ENCODE measurements at places on chromosomes 13 and 19. TPM values are rescaled to one million over a fixed set of nuclear protein-coding genes. Genes with fewer than 3 reads are reported as not detected.

DNA sequence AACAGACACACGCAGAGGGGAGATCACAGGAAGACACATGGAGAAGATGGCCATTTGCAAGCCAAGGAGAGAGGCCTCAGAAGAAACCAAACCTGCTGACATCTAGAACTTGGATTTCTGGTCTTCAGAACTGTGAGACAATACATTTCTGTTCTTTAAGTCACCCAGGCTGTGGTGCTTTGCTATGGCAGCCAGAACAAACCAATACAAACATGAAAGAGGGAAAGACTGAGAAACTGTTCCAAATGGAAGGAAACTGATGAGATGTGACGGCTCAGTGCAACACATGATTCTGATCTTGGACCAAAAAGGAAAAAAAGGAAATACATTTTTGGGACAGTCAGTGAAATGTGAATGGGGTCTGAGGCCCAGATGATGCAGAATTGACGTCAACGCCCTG is 30.2 kb upstream of the SACS start:
- DNase-seq = peak; percentile 42
- peaks cover 12% of the 10 kb centered on the region for H3K36me3 ChIP-seq
- no peak overlapping the region for H3K4me3 ChIP-seq
- H3K4me1 ChIP-seq = peaks cover 56% of the 10 kb centered on the region

CAPN12 gene
- not detected for total RNA-seq

GRCh38 chr19:588093-588740 is 1.5 kb upstream of the HCN2 start:
- H3K27ac ChIP-seq = peak overlapping the region; percentile 52
- peaks cover 13% of the 10 kb centered on the region for H3K27me3 ChIP-seq
- no peak overlapping the region for H3K4me3 ChIP-seq
- peak; percentile 88 for DNase-seq
- H3K4me1 ChIP-seq = peaks cover 17% of the 10 kb centered on the region
- no peaks in the 10 kb centered on the region for H3K36me3 ChIP-seq

GRCh38 chr19:11984986-11985385 is 20.1 kb downstream of the ZNF763 start:
- peaks cover 14% of the 10 kb centered on the region for H3K36me3 ChIP-seq
- H3K4me3 ChIP-seq = no peak overlapping the region
- no peaks in the 10 kb centered on the region for H3K27me3 ChIP-seq
- DNase-seq = no peak
- H3K27ac ChIP-seq = no peak overlapping the region
- peaks cover 12% of the 10 kb centered on the region for H3K4me1 ChIP-seq

DNA sequence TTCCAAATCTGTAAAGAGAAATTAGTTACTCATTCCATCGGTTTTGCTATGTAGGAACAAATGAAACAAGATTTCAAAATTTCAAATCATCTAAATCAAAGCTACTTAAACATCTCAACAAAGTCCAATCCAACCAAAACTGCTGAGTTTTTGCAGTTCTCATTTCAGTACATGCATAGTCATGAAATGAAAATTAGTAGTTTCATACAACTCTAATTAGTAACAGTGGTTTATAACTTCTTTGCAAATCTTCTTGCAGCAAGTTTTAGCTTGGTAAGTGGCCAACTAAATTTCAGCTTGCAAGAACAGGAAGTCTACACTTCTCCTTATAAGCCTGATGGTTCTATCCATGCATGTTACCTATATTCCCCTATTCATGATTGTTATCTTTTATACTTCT is 75.6 kb downstream of the SPRY2 start:
- H3K27ac ChIP-seq = no peak overlapping the region
- H3K4me1 ChIP-seq = 0 out of 2 replicates have a peak, but pooled peaks cover 5% of the 10 kb centered on the region
- DNase-seq = no peak
- no peak overlapping the region for H3K4me3 ChIP-seq

- no peak overlapping the region for H3K27ac ChIP-seq
- no peaks in the 10 kb centered on the region for H3K36me3 ChIP-seq
- peaks cover 15% of the 10 kb centered on the region for H3K4me1 ChIP-seq
- H3K27me3 ChIP-seq = no peaks in the 10 kb centered on the region
Observed at GRCh38 chr13:82698941-82699340, 1183.3 kb downstream of the SLITRK1 start.

SMIM44 gene
- not detected for total RNA-seq

GRCh38 chr13:74325106-74325505 is 190.9 kb upstream of the KLF12 start:
- H3K4me3 ChIP-seq = peak overlapping the region; percentile 59
- H3K36me3 ChIP-seq = no peaks in the 10 kb centered on the region
- H3K27ac ChIP-seq = no peak overlapping the region
- peaks cover 5% of the 10 kb centered on the region for H3K27me3 ChIP-seq
- H3K4me1 ChIP-seq = peaks cover 9% of the 10 kb centered on the region
- DNase-seq = peak; percentile 37

LRRC8E gene
- 6.8 TPM for total RNA-seq

BEST2 gene
- total RNA-seq = 0.09 TPM

- H3K4me3 ChIP-seq = no peak overlapping the region
- peaks cover 5% of the 10 kb centered on the region for H3K36me3 ChIP-seq
- H3K27me3 ChIP-seq = peaks cover 5% of the 10 kb centered on the region
- DNase-seq = no peak
Observed at GRCh38 chr13:105937451-105937850, 598.0 kb downstream of the EFNB2 start.

DNA sequence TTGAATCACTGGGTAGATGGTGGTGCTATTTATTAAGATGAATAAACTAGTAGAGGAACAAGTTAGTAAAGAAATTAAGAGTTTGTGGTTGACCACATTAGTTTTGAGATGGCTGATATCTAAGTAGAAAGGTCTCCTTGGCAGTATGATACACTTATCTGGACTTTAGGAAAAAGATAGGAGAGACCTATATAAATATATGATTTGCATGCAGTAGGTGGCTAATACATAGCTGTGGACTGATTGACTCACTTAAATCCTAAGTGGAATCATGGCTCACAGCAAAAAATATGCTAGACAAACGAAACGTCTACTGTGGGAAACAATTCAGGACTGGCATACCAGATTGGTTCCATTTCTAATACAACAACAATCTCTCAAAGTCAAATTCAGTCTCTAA is 92.0 kb downstream of the CAB39L start:
- H3K27ac ChIP-seq = peak overlapping the region; percentile 75
- peak overlapping the region; percentile 52 for H3K4me3 ChIP-seq
- peaks cover 11% of the 10 kb centered on the region for H3K36me3 ChIP-seq
- H3K4me1 ChIP-seq = peaks cover 57% of the 10 kb centered on the region

DNA sequence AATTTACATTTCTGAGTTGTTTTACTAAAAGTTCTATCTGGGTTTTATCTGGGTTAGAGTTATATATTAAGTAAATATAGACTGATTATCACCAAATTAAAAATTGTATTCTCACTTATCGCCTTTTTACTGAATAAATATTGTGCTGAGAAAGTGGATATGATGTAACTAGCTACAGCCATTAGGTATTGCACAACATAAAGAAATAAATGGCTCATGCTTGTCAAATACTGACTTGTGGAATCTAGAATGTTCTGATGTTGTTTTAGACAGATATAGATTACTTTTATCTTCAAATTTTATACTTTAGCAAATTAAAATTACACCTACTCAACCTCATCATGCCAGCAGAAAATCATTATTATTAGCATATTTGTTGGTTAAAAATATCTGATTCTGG is 1277.1 kb upstream of the MIR17HG start:
- no peak overlapping the region for H3K27ac ChIP-seq
- no peaks in the 10 kb centered on the region for H3K27me3 ChIP-seq
- no peak for DNase-seq
- no peaks in the 10 kb centered on the region for H3K4me1 ChIP-seq
- H3K36me3 ChIP-seq = no peaks in the 10 kb centered on the region

DNA sequence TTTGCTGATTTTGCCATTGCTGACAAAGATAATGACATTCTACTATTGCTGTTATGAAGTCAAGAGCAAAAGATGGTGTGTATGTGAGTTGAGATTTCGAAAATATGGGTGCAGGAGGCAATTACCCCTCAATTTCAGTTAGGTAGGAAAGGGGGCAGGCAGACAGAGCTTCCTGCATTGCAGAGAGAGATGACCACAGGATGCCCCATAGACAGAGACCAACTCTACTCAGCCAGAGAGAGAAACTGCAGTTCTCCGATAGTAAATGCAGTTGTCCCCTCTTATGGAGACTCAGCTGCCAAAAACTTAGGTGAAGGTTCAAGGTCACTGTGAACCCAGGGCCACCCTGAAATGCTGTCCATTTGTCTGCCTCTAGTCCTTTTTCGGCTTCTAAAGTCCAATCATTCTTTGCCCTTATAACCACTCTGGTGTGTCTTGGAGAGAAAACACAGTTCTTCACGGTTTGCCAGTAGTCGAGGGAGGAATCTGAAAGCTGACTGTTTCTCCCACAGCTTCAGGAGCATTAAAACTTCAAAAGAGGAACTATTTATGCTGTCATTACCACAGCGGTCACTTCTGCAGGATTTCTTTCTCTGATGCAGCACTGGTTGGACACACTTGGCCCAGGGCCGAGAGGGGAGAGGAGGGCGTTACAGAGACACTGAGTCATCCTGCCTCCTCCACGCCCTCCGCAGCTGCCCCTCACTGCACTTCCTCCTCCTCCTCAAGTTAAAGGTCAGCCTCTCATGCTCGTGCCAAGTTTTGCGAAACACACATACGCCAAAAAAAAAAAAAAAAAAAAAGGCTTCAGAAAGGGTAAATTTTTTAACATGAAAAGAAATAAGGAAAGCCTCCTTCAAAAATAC is 264.3 kb downstream of the FOXO1 start:
- peaks cover 7% of the 10 kb centered on the region for H3K36me3 ChIP-seq
- H3K4me3 ChIP-seq = peak overlapping the region; percentile 78
- peaks cover 58% of the 10 kb centered on the region for H3K4me1 ChIP-seq
- H3K27ac ChIP-seq = peak overlapping the region; percentile 85
- peak; percentile 96 for DNase-seq

DNA sequence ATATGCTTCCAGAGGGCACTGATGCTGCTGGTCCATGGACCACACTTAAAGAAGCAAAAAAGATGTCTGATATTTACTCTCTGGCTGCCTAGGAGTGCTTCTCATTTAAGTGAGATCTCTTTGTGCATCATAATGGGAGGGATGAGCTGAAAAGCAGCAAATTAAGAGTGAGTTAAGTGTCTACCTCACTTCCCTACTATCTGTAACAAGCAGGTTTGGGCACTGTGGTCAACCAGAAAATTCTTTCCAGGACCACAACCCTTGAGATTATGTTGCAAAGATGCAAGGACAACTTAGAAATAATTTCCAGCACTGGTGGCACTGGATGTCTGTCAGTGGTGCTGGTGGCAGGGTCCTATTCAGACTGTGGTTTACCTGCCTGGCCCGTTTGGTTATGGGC is 52.1 kb upstream of the USPL1 start:
- H3K4me1 ChIP-seq = peaks cover 32% of the 10 kb centered on the region
- no peaks in the 10 kb centered on the region for H3K36me3 ChIP-seq
- H3K4me3 ChIP-seq = no peak overlapping the region
- DNase-seq = no peak
- H3K27me3 ChIP-seq = peaks cover 2% of the 10 kb centered on the region
- no peak overlapping the region for H3K27ac ChIP-seq

- no peaks in the 10 kb centered on the region for H3K36me3 ChIP-seq
- H3K27me3 ChIP-seq = peaks cover 2% of the 10 kb centered on the region
- peak; percentile 33 for DNase-seq
- H3K27ac ChIP-seq = peak overlapping the region; percentile 83
- H3K4me3 ChIP-seq = peak overlapping the region; percentile 74
Observed at GRCh38 chr19:13060233-13060963, 42.3 kb downstream of the LYL1 start.

DNA sequence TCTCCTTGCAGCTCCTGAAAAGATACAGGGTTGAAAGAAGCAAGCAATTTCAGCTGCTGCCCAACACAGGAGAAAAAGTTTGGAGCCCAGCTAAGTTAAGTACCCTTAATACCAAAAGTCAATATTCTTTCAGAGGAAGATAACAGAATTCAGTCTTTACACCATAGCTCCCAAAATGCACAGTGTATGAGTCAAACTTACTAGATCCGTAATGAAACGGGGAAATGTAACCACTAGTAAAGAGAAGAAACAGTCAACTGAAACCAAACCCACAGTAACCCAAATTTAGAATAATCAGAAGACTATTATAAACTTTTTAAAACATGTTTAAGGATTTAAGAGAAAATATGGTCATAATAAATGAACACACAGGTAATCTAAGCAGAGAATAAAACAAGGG is 45.2 kb downstream of the SUCLA2 start:
- DNase-seq = no peak
- H3K4me3 ChIP-seq = no peak overlapping the region
- no peaks in the 10 kb centered on the region for H3K4me1 ChIP-seq
- H3K27me3 ChIP-seq = no peaks in the 10 kb centered on the region
- H3K36me3 ChIP-seq = peaks cover 76% of the 10 kb centered on the region
- no peak overlapping the region for H3K27ac ChIP-seq

CRLF1 gene
- 2.6 TPM for total RNA-seq

DNA sequence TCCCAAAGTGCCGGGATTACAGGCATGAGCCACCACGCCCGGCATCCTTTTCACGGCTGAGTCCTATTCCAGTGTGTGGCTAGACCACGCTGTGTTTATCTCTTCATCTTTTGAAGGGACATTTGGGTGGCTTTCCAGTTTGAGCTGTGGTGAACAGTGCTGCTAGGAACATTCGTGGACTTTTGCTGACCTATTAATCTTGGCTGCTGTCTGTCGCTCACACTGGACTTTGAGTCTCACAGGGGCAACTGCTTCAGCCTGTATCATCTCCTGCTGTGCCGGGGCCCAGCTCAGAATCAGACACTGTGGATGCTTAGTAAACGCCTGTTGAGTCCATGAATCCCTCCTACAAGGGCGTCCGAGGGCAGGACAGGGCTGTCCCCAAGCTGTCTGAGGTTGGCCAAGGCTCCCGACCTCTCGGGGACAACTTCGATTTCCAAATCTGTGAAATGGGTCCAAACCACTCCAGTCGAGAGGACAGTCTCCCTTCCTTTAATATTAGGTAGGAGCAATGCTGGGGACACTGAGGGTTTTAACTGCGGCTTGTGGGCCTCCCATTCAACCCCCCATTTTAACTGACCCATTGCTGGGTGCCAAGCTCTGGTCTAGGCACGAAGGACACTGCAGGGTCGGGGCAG is 48.4 kb downstream of the SMIM24 start:
- H3K4me3 ChIP-seq = no peak overlapping the region
- no peak for DNase-seq
- peaks cover 32% of the 10 kb centered on the region for H3K36me3 ChIP-seq

DNA sequence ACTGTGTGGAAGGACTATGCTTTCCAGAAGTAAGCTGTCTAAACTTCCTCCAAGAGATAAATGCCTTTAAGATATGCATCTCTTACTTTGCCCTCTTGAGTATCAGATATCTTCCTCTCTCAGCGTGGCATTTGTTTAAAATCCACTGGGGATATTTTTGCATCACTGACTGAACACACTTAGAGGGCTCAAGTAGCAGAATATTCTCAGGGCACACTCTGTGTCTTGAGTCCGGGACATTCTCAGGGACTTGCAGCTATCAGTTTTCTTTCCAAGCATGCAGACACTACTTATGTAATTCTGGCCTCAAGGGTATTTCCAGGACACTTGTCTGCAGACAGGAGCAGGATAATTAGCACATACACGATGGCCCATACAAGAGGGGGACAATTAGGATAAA is 84.7 kb downstream of the ERCC5 start:
- no peaks in the 10 kb centered on the region for H3K36me3 ChIP-seq
- no peak overlapping the region for H3K4me3 ChIP-seq
- no peaks in the 10 kb centered on the region for H3K4me1 ChIP-seq
- H3K27me3 ChIP-seq = no peaks in the 10 kb centered on the region
- no peak for DNase-seq
